MG63 (cell line): ENCODE measurements at places on chromosomes 11 and 22. TPM values are rescaled to one million over a fixed set of nuclear protein-coding genes. Genes with fewer than 3 reads are reported as not detected.

The OR51B4 gene
- total RNA-seq: not detected in 2 replicates

The HORMAD2 gene
- total RNA-seq: not detected in 2 replicates

The CATSPERZ gene
- total RNA-seq: not detected in 2 replicates

The FGF4 gene
- total RNA-seq: not detected in 2 replicates

The KRTAP5-9 gene
- total RNA-seq: not detected in 2 replicates

The PKDREJ gene
- not detected in 2 replicates for total RNA-seq

The OR8H1 gene
- total RNA-seq: not detected in 2 replicates

The NTM gene
- total RNA-seq: 2.0 and 4.0 TPM in 2 replicates

The C11orf42 gene
- total RNA-seq: not detected in 2 replicates

The PNPLA5 gene
- total RNA-seq: not detected in 2 replicates

The PATE2 gene
- 0.07 TPM in 1 of 2 replicates, not detected in the other for total RNA-seq

The OR56A1 gene
- not detected in 2 replicates for total RNA-seq

The MAPK8IP1 gene
- total RNA-seq: 2.6 and 15.5 TPM in 2 replicates

The DEPDC7 gene
- 4.8 and 6.2 TPM in 2 replicates for total RNA-seq

The RTN4RL2 gene
- total RNA-seq: 0.03 and 1.6 TPM in 2 replicates

The PICK1 gene
- 7.3 and 21.7 TPM in 2 replicates for total RNA-seq

The FAM180B gene
- total RNA-seq: not detected in 2 replicates

The OR4C6 gene
- not detected in 2 replicates for total RNA-seq

The HEPHL1 gene
- total RNA-seq: not detected in 2 replicates

The ZNF280B gene
- total RNA-seq: 0.79 and 1.1 TPM in 2 replicates

The SLC22A8 gene
- total RNA-seq: not detected in 2 replicates

The FAM227A gene
- total RNA-seq: 0.33 TPM in 1 of 2 replicates, not detected in the other

The CHRNA10 gene
- 0.72 TPM in 1 of 2 replicates, not detected in the other for total RNA-seq

The MRGPRX3 gene
- total RNA-seq: not detected in 2 replicates

The PYGM gene
- not detected in 2 replicates for total RNA-seq

The TENM4 gene
- not detected in 2 replicates for total RNA-seq

The NCAPD3 gene
- total RNA-seq: 34.4 and 43.9 TPM in 2 replicates

The GLYATL1 gene
- not detected in 2 replicates for total RNA-seq

The FAT3 gene
- total RNA-seq: not detected in 2 replicates

The PRCP gene
- 24.0 and 33.3 TPM in 2 replicates for total RNA-seq

The ADAMTS15 gene
- total RNA-seq: 1.2 and 2.1 TPM in 2 replicates

The RAB39A gene
- total RNA-seq: 0.13 and 0.35 TPM in 2 replicates

The LRRC4C gene
- not detected in 2 replicates for total RNA-seq

The ARHGAP20 gene
- total RNA-seq: 0.02 TPM in 1 of 2 replicates, not detected in the other

The SOX6 gene
- not detected in 2 replicates for total RNA-seq

The C22orf31 gene
- total RNA-seq: not detected in 2 replicates

The AGBL2 gene
- not detected in 2 replicates for total RNA-seq

The LYVE1 gene
- not detected in 2 replicates for total RNA-seq

The MS4A13 gene
- total RNA-seq: not detected in 2 replicates

The C11orf87 gene
- not detected in 2 replicates for total RNA-seq

The NEFH gene
- total RNA-seq: not detected in 2 replicates

The TSPAN18 gene
- 0.15 and 0.95 TPM in 2 replicates for total RNA-seq

The PPFIBP2 gene
- 0.12 and 12.3 TPM in 2 replicates for total RNA-seq

The TMEM121B gene
- total RNA-seq: not detected in 2 replicates

The NCR3LG1 gene
- 0.17 and 0.20 TPM in 2 replicates for total RNA-seq

The OR8D4 gene
- not detected in 2 replicates for total RNA-seq

The SSTR3 gene
- total RNA-seq: not detected in 2 replicates

The PRR33 gene
- total RNA-seq: not detected in 2 replicates

The OR10A2 gene
- not detected in 2 replicates for total RNA-seq

The OR51E2 gene
- 0.23 and 3.5 TPM in 2 replicates for total RNA-seq

The IGSF22 gene
- total RNA-seq: not detected in 2 replicates

The TIMP3 gene
- 63.3 and 67.5 TPM in 2 replicates for total RNA-seq
